ENCODE measurements at places on chromosomes 2 and 18.
A peak's percentile ranks its signal among the peaks of the same experiment; 100 is the strongest.

- DNase-seq, result no peak
- H3K27ac ChIP-seq, result no peak overlapping the region
- no peak overlapping the region for H3K4me3 ChIP-seq
- no peaks in the 10 kb centered on the region for H3K27me3 ChIP-seq
Measured at GRCh38 chr2:185475914-185476313, 262.7 kb upstream of the FSIP2 start.

DNA sequence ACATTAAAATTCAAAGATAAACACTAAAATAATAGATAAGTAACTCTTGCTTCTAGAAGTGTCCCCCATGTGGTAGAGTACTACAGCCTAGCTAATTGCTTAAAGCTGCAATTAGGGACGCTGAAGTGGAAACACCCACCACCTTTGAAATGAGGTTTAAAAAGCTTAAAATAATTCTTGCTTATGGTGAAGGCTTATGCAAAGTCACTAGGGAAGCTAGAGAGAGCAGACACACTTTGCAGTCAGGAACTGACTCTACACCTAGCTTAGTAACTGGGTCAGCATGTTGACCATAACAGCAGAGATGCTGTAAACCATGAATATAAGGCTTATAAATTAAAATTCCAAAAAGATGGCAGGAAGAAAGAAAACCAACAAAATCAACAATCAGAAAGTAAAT lies 65.4 kb upstream of the DSG1 start:
- H3K4me3 ChIP-seq, result no peak overlapping the region
- no peak overlapping the region for H3K27ac ChIP-seq
- H3K4me1 ChIP-seq, result no peaks in the 10 kb centered on the region
- no peaks in the 10 kb centered on the region for H3K36me3 ChIP-seq

GRCh38 chr2:33188799-33189198 lies 242.0 kb downstream of the LTBP1 start:
- peaks cover 45% of the 10 kb centered on the region for H3K36me3 ChIP-seq
- H3K27ac ChIP-seq, result no peak overlapping the region
- H3K27me3 ChIP-seq, result no peaks in the 10 kb centered on the region
- H3K4me3 ChIP-seq, result no peak overlapping the region

DNA sequence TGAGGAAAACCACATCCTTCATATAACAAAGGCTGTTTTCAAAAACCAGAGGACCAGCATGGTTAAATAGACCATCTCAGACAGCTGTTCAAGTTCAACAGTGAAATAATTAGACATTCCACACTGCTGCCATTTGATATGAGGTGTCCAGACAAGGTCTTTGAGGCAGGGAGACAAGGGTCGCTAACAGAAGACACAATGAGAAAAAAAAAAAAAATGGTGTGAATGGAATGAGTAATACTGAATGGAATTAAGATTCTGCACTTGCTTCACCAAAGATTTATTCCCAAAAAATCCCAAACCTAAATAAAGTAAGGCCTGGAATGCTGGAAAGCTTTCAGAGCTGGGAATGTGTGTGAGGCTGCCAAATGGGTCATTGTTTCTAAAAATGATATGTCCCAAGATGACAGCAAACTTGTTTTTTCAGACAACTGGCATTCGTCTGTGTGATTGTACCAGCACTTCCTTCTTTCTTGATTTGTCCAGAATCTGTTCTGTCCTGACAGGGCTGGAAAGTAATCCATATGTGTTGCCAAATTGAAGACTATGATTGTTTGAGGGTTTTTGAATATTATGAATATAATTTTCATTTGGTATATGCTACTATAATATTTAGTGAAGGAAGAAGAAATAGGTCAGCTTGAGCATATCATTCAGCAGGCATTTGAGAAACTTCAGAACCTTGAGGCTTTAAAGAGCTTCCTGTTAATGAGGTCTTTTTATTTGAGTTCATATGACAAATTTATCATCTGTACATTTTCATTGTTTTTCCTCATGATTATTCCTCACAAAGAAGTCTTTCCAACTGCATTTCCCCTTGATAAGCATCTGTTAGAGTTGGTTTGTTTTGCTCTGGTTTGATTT lies 85.2 kb upstream of the ITGA4 start:
- H3K36me3 ChIP-seq, result no peaks in the 10 kb centered on the region
- H3K27me3 ChIP-seq, result no peaks in the 10 kb centered on the region
- peaks cover 5% of the 10 kb centered on the region for H3K4me1 ChIP-seq
- H3K27ac ChIP-seq, result no peak overlapping the region

DNA sequence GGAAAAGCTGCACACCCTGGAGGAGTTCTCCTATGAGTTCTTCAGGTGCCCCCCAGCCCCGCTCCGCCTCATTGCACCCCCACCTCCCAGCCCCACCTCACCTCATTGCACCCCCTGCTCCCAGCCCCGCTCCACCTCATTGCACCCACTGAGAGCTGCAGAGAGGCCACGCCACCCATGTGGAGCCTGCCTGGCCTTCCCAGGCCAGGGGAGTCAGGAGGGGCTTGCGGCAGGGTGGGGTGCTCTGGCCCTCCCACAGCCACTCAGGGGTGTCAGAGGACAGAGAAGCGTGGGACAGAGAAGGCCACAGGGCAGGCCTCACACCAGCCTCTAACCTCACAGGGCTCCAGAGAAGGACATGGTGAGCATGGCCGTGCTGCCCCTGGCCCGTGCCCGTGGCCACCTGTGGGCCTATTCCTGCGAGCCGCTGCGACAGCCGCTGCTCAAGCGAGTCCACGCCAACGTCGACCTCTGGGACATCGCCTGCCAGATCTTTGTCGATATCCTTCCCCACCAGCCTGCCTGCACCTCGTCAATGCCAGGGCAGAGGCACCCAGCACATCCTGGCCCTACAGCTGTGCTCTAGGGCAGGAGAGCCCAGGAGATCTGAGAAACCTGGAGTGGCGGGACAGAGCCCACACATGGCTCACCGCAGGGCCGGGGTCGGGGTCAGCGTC lies 15.0 kb upstream of the GPR17 start:
- H3K4me3 ChIP-seq, result no peak overlapping the region
- DNase-seq, result no peak
- H3K27ac ChIP-seq, result no peak overlapping the region
- peaks cover 29% of the 10 kb centered on the region for H3K4me1 ChIP-seq

GRCh38 chr2:48341551-48342133 lies 188.3 kb upstream of the STON1 start:
- H3K4me3 ChIP-seq, result no peak overlapping the region
- no peaks in the 10 kb centered on the region for H3K27me3 ChIP-seq
- peaks cover 47% of the 10 kb centered on the region for H3K4me1 ChIP-seq
- H3K27ac ChIP-seq, result peak overlapping the region; percentile 52

DNA sequence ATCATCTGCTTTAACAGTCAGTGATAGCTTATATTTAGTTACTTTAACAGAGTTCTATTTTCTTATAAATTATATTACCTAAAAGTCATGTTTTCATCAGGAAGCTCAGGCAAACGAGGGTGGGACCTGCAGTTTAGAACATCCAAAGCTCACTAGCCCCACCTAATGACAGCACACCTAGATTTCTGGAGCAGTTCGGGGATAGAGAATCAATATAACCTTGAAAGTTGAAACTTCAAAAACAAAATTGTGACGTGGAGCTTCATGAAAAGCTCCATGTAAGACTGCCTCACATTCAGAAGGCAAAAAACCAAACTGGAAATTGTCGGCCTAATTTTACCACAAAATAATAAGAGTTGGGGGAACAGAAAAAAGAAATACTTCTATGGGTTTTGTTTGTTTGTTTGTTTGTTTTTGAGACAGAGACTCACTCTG lies 185.9 kb upstream of the CCDC150 start:
- no peak overlapping the region for H3K27ac ChIP-seq
- no peak for DNase-seq
- no peak overlapping the region for H3K4me3 ChIP-seq
- H3K4me1 ChIP-seq, result no peaks in the 10 kb centered on the region
- no peaks in the 10 kb centered on the region for H3K36me3 ChIP-seq

- no peak overlapping the region for H3K27ac ChIP-seq
- H3K4me1 ChIP-seq, result no peaks in the 10 kb centered on the region
- H3K27me3 ChIP-seq, result no peaks in the 10 kb centered on the region
- no peak overlapping the region for H3K4me3 ChIP-seq
- no peak for DNase-seq
Measured at GRCh38 chr2:26946841-26947784, 23.3 kb upstream of the MAPRE3 start.
